T-helper 9 cell (primary cell): ENCODE measurements at places on chromosomes 1 and 21.

DNA sequence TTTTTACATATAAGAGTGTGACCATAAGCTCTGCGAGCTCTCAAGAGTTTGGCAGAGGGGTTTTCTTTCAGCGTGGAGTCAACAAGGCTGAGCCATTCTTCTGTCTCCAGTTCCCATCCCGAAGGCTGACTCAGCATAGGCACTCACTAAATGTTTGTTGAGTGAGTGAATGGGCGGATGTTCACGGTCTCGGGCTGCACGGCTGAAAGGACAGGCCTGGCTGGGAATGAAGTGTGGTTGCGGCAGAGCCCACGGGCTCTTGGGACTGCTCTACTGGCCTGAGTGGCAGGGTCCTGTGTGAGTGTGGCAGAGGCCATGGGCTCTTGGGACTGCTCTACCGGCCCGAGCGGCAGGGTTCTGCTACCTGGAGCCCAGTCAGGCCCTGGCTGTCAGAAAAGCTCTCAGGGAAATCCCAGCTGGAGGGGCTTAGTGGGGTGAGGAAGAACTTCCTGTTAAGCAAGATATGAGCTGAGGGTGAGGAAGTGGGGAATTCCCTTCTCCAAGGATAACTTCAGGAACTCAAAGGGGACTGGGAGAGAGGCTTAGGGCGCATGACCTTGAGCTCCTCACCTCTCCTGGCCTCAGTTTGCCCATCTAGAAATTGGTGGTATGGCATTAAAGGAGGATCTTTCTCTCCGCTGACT lies 56.6 kb upstream of the C1orf174 start:
- DNase-seq: no peak

DNA sequence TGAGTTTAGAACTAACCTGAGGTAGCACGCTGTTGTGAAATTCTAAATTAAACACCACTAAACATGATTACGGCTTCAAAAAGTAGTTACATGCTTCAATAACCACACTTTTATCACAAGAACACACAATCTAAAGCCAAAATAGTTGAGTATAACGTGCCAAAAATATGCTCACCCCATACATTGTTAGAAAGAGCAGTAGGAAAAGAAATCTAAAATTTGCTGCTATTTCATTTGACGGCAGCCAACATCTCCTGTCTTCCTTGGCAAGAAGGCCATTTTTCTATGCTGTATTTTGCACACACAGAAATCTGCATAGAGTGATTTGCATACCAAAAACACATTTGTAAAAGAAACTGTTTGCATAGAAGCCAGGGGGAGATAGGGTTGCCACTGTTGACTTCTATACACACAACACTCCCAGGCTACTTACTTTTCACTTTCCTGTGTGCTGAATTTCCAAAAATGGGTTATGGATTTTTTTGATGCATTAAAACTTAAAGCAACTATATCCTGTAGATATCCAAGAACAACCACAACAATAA lies 42.9 kb upstream of the DMRTB1 start:
- no peak for DNase-seq

DNA sequence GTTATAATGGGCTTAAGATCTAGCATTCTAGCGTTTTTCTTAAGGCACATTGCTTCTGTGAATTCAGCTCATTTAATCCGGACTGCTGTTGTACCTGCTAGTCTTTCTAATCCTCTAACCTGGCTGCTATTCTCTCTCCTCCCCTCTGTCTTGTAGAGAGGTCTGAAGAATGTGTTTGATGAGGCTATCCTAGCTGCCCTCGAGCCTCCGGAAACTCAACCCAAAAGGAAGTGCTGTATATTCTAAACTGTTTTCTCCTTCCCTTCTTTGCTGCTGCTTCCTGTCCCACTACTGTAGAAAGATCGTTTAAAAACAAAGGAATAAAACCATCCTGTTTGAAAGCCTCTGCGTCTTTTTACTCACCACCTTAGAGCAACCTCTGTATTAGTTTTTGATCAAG lies 37.3 kb downstream of the CDC42 start:
- DNase-seq: no peak

GRCh38 chr1:177848577-177848976 lies 121.3 kb downstream of the SEC16B start:
- no peak for DNase-seq

GRCh38 chr1:191085121-191085520 lies 607.5 kb upstream of the BRINP3 start:
- DNase-seq: no peak

GRCh38 chr1:201095581-201095980 lies 16.6 kb downstream of the CACNA1S start:
- DNase-seq: no peak

DNA sequence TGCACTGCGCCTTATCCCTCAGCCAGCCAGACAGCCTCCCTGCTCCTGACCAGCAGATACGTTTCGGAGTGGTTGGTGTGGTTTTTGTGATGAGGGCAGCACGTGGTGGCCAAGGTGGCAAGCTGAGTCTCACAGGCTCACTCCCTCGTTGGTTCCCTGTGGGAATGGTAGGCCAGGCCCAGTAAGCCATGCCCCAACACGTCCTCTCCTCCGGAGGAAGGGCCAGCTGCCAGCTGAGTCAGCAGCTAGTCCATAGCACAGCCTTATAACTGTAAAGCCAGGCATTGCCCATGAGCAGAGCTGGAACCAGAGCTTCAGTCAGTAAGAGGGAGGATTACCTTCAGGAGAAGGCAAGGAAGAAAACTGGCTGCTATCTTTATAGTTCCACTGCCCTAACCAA lies 29.5 kb downstream of the SZRD1 start:
- DNase-seq: no peak

GRCh38 chr1:94863919-94864318 lies 43.8 kb downstream of the SLC44A3 start:
- no peak for DNase-seq

DNA sequence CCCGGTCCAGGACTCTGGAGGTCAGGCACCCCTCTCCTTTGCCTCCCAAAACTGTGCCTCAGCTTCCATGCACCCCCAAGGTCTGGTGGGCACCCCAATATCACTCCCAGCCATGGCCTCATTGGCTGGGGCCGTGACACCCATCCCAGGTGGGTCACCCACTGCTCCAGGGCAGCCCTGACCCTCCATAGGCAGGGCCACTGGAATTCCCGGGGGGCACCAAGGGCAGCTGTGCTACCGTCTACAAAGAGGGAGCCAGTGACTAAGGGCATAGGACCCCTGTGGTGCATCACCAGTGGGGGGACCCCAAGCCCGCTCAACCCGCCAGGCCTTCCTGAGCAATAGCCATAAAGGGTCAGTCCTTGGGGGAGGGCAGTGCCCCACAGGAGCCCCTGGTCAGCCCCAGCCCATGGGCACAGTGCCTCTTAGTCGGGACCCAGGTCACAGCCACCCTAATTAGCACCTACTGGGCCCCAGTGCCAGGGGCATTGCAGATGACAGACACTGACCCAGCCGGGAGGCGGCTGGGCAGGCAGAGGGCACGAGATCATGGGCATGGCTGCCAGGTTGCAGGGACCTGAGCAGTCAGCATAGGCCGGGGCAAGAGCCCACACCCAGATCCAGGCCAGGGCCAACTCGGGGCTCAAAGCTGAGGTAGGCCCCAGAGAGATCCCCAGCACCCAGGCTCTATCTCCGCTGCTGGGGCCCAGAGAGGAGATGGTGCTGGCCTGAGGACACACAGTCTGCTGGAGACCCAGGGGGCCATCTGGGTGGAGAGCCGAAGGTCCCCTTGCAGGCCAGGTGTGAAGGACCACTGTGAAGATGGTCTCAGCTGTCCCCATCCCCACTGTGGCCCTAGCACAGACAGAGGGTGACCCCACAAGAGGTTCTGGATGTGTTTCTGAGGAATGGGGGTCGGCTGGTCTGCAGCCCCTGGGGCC lies 19.0 kb upstream of the ARF1 start:
- no peak for DNase-seq

DNA sequence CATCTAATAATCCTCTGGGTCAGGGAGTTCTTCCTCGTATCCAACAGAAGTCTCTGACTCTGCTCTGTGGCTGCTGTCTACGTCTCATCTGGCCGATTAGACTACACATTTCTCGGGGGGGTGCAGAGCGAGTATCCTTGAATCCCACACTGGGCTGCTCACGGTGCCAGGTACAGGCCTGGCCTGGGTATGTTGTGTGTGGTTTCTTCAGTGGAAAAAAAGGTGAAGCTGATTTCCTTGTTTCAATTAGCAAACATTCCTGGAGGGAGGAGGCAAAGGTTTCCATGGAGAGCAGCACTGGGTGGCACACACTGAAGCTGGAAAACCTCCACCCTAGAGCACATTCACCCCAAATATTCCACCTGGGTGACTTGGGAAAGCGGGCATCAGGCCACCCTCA lies 2.0 kb upstream of the RAB7B start:
- no peak for DNase-seq

DNA sequence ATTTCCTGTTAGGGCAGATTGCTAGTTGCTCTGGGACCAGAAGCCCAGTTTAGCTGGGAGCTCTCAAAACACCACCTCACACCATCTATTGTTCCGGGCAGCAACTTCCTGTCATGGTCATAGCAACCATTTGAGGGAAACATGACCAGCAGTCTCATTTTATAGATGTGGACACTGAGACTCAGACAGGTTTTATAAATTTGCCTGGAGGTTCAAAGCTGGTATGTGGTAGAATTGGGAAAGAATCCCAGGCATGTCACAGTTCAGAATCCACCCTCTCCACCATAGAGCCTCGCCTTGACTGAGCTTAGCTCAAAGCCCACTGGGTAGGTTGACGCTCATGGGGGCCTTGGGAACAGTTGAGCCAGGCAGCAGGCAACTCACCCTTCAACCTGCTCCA lies 14.0 kb upstream of the TRIM67 start:
- DNase-seq: no peak

- DNase-seq: no peak
Observed at GRCh38 chr1:96708482-96708881, 13.1 kb upstream of the PTBP2 start.

DNA sequence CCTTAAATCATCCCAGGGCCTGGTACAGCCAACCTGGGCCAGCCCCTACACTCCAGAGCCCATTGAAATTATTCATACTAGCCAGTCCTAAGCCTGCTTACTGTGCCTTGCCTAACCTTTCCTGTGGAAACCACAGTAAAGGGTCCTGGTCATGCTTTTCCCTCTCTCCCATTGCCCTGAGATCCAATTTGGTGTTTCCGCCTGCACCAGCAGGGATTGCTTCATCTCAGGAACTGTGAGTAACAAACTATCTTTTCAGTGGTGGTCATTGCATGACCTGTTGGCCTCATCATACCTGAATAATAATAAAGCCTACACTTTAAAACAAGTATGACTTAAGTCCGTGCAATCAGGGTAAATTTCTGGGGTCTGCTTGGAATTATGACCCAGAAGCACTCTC lies 18.7 kb upstream of the GALNT2 start:
- DNase-seq: no peak

DNA sequence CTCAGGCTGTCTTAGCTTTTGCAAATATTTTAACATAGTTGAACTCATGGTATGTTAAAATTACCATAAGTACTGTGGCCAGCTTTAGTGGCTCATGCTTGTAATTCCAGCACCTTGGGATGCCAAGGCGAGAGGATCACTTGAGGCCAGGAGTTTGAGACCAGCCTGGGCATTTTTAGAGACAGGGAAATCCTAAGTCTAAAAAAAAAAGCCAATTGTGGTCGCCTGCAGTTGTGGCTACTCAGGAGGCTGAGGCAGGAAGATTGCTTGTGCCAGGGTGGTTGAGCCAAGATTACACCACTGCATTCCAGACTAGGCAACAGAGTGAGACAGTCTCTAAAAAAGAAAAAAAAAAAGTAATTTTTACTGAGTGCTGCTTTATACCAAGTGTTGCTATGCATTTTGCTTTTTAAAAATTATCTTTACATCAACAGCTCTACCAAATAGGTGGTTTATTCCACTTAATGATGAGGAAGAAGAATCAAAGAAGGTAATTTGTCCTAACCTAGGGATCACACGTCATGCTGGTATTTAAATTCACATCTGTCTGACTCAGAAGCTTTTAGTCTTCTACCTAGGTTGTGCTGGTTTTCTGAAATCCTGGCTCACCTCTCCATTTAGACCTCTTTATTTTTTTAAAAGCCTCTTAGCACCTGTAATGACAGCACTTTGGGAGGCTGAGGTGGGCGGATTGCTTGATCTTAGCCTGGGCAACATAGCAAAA lies 16.8 kb downstream of the PPP1R12B start:
- no peak for DNase-seq

GRCh38 chr1:89285745-89286380 lies 13.2 kb upstream of the GBP5 start:
- DNase-seq: no peak

DNA sequence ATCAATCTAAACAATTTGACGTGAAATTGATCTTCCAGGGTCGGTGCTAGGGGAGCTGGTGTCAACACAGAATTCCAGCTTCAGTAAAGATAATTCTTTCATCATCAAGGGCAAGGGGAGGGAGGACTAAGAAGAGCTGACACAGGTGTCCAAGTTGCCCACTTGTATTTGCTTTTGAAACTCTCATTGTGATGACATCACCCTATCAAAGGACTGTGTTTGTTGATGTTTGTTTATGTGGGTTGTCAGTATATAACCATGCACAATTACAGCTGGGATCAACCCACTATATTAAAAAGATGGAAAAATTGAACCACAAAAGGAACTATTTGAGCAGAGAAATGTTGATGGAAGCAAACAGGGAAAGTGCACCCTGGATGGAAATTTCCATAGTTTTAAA lies 48.8 kb downstream of the ZC3H11B start:
- DNase-seq: no peak

DNA sequence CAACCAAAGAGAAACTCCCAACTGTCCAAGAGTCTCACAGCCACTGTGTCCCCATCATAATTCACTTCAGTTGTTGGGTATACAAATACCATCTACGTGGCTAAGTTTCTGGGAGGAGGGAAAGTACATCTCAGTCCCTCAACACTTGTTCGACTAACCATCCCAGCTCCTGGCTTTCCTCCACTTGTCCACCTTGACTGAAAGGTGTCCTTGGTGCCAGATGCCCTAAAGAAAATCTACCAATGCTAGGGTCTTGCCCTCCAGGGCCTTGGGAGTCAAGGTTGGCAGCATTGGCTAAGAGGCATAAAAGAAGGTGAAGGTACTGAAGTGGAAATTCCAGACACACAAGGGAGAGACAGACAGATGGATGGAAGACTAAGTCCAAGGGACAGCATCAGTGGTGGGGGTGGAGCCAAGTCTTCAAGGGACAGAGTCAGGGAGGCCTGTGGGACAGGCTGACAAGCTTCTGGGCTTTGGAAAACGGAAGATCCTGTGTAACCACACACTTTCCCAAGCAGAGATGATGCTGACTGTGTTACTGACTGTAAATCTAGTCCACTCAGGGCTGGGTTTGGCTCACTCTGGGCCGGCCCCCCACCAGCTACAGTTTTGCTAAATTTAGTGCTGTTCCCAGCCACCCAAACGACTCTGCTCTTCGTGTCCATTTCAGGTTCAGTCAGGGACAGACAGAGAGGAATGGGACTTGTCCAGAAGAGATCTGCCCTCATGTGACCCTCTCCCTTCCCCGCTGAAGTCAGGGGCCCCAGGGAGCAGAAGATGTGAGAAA lies 60.1 kb downstream of the CD34 start:
- no peak for DNase-seq

DNA sequence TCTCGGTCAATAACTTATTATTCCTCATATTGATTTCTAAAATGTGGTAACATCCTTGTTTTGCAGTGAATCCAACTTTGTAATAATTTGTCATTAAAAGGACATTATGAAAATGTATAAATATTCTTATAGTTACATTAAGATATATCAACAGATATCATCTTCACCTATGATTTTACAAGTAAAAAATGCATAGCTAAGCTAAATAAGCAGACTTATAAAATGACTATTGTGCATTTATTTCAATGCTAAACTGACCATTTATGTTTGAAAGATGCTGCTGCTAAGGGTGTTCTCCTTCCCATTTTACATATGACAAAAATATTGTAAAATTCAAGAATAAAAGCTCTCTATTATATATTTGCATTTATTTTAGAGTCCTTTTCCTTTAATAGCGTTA lies 7.8 kb downstream of the PROX1 start:
- no peak for DNase-seq

GRCh38 chr1:116471241-116471640 lies 98.2 kb downstream of the ATP1A1 start:
- DNase-seq: no peak
